Myocyte (in vitro differentiated cells): ENCODE measurements at places on chromosomes 11 and 22.

- DNase-seq = peak; percentile 51
These were observed 15.7 kb downstream of the DAGLA start for GRCh38 chr11:61695917-61696316.

DNA sequence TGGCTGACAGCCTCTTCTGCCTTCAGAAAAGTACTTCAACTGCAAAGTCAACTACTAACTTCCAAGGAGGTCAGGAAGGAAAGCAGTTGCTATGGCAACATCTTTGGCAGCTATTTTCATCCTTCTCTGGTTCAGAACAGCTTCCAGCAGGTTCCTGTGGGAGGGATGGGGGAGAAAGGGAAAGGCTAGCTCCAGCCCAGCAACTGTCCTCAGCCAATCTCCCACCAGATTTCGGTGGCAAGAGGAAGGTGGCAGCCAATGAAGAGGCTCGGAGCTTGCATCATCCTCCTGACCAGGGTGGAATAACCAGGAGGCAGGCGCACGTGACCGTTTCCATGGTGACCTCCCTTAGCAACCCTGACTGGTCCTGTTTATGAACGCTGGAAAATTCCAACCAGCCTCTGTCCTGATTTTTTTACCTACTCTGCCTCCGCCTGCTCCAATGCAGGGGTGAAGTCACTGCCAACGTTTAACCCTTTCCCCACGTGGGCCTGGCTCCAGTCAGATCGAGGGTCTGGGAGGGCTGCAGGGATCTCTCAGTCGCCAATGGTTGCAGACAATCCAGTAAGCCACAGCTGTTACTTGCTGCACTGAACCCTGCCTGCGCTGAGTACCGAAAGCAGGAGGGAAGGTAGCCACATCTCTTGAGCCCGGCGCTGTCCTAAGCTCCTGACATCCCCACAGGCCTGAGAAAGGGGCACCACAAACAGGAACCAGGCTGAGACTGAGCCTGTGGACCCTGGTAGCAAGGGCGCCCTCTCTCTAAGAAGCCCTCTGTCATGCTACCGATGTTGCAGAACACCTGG is 11.2 kb upstream of the MALAT1 start:
- peak; percentile 100 for DNase-seq

- DNase-seq = no peak
These were observed 27.4 kb downstream of the MOB2 start for GRCh38 chr11:1459219-1459575.

DNA sequence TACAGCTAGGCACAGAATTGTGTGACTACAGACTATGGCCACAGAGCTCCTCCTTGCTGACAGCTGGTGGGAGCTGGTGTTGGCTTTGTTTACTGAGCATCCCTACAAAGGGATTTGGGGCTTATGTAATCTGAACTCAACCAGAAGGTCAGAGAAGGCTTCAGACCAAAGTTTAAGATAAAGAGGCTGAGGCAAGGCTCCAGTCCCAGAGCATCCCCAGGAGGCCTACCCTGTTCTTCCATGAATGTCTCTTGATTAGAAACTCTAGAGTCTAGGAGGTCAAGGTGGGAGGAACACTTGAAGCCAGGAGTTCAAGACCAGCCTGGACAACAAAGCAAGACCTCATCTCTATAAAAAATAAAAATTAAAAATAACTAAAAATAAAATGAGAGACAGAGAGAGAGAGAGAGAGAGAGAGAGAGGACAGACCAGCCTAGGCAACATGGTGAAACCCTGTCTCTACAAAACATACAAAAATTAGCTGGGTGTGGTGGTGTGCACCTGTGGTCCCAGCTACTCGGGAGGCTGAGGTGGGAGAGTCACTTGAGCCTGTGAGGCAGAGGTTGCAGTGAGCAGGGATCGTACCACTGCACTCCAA is 125.5 kb upstream of the SERPIND1 start:
- DNase-seq = peak; percentile 6

DNA sequence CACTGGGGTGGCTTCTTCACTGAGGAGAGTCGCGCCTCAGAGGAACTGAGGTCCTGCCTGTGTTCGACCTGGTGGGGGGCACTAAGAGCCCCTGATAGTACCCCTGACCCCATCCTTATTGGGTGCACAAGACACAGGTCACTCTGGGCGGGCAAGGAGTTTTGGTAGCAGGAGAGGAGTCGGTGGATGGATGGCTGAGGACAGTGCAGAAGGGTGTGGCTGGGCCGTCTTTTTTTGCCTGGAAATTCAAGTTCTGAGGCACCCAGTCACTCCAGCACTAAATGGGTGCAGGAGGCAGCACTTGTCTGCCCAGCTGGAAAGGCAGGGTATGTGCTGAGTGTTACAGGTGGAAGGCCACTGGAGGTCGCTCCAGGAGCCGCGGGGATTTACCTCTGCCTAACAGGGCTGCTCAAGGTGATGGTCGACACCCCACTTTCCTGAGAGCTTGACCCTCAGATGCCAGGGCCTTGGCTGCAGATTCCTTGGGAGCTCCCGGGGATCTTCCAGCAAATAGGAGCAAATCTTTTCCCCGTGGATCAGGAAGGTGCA is 960 bp downstream of the TSSC4 start:
- DNase-seq = no peak

- peak; percentile 50 for DNase-seq
These were observed 152.3 kb downstream of the FEZ1 start for GRCh38 chr11:125343718-125344131.

DNA sequence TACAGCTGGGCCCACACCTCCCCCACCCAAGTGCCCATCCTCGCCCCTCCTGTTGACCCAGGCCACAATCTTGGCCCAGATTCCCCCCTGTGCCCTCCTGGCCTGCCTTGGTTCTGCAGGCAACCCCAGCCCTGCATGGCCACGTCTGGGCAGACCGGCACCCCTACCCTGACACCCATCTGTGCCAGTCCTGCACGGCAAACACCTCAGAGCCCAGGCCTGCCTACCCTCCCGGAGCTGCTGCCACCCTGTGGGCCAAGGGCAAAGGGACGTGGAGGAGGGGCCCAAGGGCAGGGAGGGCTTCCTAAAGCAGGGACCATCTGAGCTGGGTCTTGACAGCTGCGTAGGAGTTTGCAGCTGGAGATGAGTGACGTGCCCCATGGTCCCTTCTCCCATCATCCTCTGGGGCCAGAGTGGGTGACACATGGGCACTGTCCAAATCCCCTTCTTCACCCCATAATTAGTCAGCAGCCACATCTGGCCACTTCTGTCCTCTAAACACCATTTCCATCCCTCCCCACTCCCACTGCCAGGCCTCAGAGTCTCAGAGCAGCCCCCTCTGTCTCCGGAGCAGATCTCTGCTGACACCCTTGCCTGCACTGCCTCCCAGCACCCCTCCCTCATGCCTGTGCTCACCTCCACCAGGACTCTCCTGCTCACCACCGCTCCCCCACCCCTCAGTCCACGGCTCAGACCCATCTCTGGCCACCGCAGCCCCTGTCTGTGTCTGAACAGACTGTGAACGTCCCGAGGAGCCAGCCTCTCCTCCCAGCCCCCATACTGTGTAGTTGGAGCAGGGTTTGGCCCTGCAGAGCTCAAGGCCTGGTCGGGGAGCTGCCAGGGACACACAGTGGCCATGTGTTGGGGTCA is 35.6 kb upstream of the PPARA start:
- DNase-seq = peak; percentile 55

GRCh38 chr11:123174196-123175183 is 20.6 kb downstream of the CLMP start:
- DNase-seq = peak; percentile 88

DNA sequence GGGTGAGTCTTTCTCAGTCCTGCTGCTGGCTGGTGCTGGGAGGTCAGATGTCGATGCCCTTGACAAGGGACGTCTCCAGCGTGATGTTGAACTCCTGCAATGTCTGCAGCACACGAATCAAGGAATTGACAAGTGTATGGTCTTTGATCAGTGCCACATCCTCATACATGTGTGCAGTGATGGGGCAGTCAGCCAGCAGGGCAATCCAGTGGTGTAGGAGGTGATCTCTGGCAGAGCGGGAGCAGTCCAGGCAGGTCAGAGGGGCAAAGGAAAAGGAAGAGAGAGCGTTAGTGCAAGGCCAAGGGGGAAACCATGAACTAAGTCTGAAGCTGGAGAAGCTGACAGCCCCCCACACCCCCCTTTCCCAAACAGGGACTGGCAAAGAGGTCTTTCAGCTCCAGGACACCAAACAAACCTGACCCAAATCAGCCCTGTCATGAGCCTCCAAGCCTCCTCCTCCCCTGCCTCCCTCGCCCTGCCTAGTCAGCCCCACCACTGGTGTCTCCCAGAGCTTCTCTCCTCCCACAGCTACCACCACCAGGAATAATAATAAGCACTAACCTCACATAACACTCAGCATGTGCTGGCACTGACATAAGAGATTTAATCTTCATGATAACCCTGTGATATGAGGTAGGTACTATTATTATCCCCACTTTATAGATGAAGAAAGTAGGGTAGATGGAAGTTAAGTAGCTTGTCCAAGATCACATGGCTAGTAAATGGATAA is 48.4 kb upstream of the SCUBE2 start:
- peak; percentile 25 for DNase-seq

DNA sequence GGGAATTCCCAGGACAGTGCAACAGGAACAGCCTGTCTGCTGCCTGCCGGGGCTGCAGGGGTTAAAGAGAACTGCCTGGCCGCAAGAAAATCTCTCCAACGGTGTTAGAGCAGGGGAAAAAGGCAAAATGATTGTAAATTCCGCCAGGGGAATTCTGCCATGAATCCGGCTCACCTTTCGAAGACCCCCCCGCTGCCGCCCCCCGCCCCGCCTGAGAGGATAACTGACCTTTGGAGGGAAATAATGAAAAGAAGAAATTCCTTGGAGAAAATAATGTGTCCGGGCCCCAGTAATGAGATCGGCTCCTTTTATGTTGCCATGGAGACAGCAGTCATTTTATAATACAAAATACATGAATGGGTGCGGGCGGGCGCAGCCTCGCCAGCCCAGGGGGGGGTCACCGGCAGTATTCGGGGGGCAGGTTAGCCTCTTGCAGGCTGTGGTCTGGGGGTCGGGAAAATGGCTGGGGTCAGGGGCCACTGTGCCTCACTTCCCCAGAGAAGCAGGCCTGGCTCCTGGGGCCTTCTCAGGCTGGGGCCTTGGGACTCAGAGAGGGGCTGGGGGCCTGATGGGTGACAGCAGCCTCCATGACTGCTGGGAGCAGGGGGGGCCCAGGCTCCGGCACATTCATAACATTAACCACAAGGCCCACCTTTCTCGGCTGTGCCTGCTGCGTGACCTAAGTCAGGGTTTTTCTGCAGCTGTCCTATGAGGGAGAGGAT is 228.1 kb downstream of the MN1 start:
- DNase-seq = no peak

DNA sequence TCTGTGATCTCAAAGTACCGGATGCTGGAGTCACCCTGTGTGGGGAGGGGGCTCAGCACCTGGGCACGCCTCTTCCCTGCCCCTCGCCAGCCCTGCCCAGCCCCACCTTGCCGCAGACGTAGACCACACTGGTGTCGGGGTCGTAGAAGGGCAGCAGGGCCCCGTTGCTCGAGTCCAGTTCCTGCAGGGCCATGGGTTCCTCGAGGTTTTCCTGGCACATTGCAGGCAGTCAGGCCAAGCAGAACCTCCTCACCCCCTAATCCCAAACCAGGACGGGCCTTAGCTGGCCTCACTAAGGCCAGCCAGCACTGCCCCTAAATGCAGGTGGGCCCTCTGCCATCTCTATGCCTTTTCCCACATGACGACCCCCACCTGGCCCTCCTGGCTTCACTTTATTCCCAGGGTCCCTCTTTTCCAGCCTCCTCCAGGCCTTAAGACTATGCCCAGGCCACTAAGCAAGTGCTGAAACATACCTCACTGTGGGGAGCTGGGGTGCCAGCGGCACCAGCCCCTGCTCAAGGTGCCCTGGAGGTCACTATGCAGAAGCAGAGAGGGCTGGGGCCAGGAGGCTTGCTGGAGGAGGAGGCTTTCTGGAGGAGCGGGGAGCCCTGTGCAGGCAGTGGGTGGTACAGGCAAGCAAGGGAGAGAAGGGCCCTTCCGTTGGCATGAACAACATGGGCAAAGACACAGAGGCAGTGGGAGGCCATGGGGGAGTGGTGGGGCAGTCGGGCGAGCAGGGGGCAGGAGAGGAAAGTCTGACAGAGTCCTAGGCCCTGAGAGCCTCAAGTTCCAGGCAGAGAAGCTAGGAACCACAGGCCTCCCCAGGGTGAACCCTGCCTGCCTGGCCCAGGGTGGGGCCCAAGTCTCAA is 2.8 kb downstream of the CORO1B start:
- DNase-seq = no peak

DNA sequence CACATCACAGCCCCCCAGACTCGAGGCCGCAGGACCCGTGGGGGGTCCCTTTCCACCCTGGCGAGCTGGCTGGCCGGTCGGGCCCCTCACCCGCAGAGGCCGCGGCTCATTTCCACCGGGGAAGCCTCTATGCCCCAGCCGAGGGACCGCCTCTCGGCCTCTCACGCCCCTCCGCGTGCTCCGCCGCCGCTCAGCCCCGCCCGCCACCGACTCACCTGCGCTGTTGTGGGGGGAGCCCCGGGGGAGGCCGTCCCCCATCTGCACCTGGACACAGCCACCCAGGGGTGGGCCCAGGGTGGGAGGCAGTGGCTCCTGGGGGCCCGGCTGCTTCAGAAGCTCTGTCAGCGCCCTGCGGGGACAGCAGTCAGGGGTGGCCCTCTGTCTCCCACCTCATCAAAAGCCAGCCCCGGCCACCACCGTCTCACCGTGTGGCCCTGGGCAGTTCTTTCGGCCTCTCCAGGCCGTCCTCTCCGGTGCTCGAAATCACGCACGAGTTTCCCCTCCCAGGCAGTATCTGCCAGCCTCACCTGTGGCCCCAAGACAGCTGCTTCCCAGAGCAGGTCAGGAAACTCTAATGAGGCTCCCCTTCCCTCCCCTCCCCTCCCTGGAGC is 3.8 kb downstream of the SHISA8 start:
- DNase-seq = no peak

GRCh38 chr11:69686452-69686851 is 11.3 kb upstream of the LTO1 start:
- DNase-seq = no peak

- peak; percentile 87 for DNase-seq
These were observed 16.2 kb downstream of the GRAMD4 start for GRCh38 chr22:46636221-46637002.

DNA sequence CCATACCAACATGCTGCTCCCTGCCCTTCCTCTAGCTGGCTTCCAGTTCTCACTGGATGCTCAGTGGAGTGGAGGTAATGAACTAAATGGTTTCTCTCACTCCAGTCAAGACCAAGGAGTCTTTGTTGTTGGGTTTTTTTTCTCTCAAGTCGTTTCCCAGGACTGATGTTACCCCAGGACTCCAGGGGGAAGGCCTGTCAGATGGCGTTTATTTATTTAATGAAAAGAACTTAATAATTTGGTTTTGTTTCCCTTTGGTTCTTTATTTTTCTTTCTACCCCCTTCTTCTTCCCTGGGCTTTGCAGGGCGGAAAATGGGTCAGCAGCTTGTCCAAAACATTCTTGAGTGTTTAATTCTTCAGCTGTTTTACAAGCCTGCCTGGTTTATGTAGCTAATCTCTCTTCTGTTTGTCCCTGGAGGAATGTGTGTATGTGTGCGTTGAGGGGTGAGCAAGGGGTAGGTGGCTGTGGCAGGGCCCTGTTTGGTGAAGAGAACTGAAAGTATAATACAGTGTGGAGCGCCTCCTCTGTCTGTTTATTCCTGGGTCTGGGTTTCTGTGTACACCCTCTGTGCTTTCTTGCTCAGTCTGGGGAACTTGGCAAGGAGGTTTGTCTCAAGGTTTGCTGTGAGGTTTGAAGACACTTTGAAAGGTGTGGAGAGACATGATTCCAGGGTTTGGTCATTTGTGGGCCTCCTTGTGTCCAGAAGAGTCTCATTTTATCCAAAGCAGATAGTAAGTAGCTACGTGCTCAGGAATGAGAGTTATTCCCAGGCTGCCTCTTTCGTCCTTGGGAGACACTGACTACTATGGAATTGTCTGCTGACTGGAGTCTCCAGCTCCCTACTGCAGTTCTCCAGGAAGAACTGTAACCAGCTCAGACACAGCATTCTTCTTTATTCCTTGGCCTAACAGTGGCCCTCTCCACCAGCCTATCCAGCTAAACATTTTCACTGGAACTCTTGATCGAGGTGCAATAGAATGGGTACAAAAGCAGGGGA is 175.5 kb downstream of the ADAMTS15 start:
- no peak for DNase-seq
